ENCODE measurements at places on chromosomes 7 and 10. TPM values are rescaled to one million over a fixed set of nuclear protein-coding genes. Genes with fewer than 3 reads are reported as not detected.
A peak's percentile ranks its signal among the peaks of the same experiment; 100 is the strongest.

SH2D4B gene
- 0.46 TPM for polyA plus RNA-seq

TBRG4 gene
- 42.5 TPM for polyA plus RNA-seq

NME8 gene
- not detected for polyA plus RNA-seq

DNA sequence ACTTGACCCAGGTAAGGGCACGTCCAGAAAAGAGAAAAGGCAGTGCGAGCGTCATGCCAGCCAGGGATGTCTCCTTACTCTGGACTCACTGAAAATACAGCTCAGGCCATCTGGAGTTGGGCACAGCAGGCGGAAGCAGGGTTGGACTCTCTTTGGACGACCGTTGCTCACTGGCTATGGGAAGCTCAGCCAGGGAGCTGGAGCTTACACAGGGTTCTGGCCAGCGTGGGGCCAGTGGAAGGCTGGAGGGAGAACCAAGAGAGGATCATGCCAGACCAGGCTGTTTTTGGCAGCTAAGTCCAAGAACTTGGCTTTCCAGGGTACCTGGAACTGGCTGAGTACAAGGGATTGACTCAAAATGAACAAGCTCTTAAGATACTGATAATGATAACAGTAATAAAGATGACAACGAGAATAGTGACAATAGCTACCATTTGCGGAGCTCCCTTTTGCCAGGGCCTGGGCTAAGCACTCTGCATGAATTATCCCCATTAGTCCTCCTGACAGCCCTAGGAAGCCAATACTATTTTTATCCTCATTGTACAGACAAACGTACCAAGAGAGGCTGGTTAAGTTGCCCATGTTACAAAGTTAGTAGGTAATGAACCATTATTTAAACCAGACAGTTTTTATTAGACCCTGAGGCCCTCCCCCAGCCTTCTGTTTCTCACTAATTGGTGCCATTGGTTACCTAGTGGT, 177.6 kb downstream of the PTPN20 start:
- DNase-seq = no peak

CARD11 gene
- 0.96 TPM for polyA plus RNA-seq

DNA sequence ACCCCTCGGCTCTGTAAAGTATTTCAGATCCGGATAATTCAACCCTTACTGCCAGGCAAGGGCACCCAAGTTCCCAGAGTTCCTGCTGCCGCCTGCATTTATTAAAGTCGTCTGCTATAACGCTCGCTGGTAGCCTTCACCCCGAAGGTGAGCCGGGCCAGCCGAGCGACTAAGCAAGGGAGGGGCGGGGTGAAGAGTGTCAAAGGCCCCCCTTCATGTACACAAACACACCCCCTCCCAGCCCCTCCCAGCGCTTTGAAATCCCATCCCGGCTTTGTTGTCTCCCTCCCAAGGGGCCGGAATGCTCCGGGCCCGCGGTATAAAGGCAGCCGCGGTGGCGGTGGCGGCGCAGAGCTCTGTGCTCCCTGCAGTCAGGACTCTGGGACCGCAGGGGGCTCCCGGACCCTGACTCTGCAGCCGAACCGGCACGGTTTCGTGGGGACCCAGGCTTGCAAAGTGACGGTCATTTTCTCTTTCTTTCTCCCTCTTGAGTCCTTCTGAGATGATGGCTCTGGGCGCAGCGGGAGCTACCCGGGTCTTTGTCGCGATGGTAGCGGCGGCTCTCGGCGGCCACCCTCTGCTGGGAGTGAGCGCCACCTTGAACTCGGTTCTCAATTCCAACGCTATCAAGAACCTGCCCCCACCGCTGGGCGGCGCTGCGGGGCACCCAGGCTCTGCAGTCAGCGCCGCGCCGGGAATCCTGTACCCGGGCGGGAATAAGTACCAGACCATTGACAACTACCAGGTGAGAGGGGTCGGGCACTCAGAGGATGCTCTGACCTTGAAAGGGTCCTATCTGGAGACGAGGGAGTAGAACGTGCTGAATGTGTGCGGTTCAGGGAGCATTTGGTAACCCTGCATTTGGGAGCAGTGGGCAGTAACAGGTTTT, at the start of gene DKK1:
Gene DKK1 (plus strand): TSS at position 349 of the 889 bp plus-strand sequence. CDS start 154 bp downstream, at position 503.
- DNase-seq = no peak

DNA sequence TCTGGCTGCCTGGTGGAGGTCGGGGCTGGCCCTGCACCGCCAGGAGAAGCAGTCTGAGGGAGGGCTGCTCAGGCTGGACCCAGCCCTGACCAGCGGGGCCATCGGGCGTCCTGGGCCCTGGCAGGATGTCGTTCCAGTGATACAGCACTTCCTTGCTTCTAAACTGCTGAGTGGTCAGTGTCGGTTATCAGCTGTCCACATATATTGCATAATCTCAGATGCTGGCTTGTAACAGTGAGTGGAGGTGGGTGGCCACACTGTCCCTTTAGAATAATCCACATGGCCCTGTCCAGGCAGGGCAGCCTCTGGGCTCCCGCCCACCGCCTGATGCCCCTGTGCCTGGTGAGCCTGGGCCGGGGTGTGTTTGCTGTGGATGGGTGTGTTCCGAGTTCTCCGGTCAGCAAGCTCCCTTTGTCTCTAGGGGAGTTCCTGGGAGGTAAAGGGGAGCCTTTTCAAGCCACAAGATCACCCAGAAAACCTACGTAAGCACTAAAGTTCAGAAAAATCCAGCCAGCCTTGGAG, 86.1 kb downstream of the LHPP start:
- no peak for DNase-seq

GRCh38 chr7:122584676-122585251, 114.2 kb downstream of the RNF133 start:
- DNase-seq = peak; percentile 5

- DNase-seq = no peak
These were observed 7.4 kb upstream of the TSPAN33 start for GRCh38 chr7:129136887-129137642.
